ENCODE measurements at places on chromosomes 12 and 14. TPM values are rescaled to one million over a fixed set of nuclear protein-coding genes. Genes with fewer than 3 reads are reported as not detected.

Gene SIX6
- total RNA-seq: not detected

Gene SERPINA4
- not detected for total RNA-seq

Gene GDF3
- not detected for total RNA-seq

Gene KLRC3
- not detected for total RNA-seq

Gene SERPINA1
- 18.9 TPM for total RNA-seq

Gene CLEC1B
- total RNA-seq: not detected

Gene CMA1
- not detected for total RNA-seq

Gene ADCY4
- 0.23 TPM for total RNA-seq

Gene LMO3
- total RNA-seq: 0.04 TPM

Gene DAO
- not detected for total RNA-seq

Gene ALX1
- total RNA-seq: not detected

Gene OR6C68
- not detected for total RNA-seq

Gene KRT5
- 12,774 TPM for total RNA-seq

Gene RPGRIP1
- total RNA-seq: not detected

Gene ABCC9
- total RNA-seq: not detected

Gene ZNF605
- 2.8 TPM for total RNA-seq

Gene SELPLG
- 0.08 TPM for total RNA-seq

Gene LTBR
- total RNA-seq: 183 TPM

Gene AKAP6
- 2.5 TPM for total RNA-seq

Gene SLC25A47
- total RNA-seq: not detected

Gene SLC6A13
- not detected for total RNA-seq

Gene SMOC1
- 15.4 TPM for total RNA-seq

Gene MYF5
- total RNA-seq: not detected

Gene RNASE1
- total RNA-seq: not detected

Gene ISM2
- total RNA-seq: not detected

Gene MNAT1
- 78.4 TPM for total RNA-seq

Gene SMCO2
- 0.31 TPM for total RNA-seq

Gene ZFYVE26
- total RNA-seq: 7.5 TPM

Gene KIF21A
- 20.6 TPM for total RNA-seq

Gene TMTC1
- total RNA-seq: 16.9 TPM

Gene GLS2
- total RNA-seq: 2.1 TPM

Gene CLEC12A
- total RNA-seq: not detected

Gene STAC3
- not detected for total RNA-seq
